NT2/D1 (cell line): ENCODE measurements at places on chromosomes 1 and 21.

- no peak for DNase-seq
Measured at GRCh38 chr1:234330843-234331215, 42.4 kb upstream of the COA6 start.

DNA sequence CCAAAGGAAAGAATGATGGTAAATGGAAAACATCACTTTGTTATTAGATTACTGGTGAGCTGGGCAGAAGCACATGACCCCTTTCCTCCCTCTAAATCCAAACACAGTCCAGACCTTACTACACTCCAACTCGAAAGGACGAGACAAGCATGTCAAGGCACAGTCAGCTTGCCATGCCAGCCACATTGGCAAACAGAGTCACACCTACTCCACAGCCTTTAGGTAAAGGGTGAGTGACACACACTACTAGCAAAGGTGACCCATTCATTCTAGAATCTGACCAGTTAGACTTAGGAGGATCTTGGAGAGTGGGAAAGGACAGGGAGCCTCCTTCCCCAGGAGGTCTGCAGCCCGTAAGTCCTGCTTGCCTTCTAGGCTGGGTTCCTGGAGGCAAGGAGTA is 3.0 kb downstream of the SLC44A3 start:
- no peak for DNase-seq

GRCh38 chr21:41564871-41565274 is 56.9 kb upstream of the TMPRSS2 start:
- no peak for DNase-seq

DNA sequence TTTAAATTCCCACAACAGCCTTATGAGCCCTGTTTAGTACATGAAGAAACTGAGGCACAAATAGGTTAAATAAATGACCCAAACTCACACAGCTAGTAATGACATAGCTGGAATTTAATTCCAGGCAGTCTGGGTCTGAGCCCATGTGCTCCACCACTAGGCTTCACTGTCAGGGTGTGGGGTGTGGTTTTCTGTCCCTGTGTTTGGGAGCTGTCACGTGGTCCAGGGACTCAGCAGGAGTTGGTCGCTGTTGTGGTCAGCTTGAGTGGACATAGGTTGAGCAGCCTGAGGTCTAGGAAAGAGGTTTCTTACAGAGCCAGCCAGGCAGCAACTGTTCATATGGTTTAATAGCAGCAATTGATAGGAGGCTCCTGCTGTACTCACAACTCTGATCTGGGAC is 28.0 kb upstream of the KCNA10 start:
- DNase-seq: no peak

- no peak for DNase-seq
Measured at GRCh38 chr1:101911894-101912293, 84.8 kb downstream of the OLFM3 start.

DNA sequence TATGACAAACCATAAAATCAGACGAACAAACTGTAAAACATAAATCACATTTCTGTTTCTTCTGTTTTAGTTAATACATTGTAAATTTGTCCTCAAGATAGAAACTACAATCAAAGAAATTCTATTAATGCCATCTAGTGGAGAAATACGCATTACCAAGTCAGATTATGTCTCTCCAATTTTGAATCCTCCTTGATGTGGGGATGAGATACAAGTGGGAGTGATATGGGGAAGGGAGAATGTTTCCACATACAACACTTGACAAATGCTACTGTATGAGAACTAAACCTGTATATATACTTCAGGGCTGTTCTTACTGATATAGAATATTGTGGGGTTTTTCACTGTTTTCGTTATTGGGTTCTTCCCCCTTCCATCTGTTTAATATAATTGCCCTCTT is 2.6 kb downstream of the HFM1 start:
- no peak for DNase-seq

DNA sequence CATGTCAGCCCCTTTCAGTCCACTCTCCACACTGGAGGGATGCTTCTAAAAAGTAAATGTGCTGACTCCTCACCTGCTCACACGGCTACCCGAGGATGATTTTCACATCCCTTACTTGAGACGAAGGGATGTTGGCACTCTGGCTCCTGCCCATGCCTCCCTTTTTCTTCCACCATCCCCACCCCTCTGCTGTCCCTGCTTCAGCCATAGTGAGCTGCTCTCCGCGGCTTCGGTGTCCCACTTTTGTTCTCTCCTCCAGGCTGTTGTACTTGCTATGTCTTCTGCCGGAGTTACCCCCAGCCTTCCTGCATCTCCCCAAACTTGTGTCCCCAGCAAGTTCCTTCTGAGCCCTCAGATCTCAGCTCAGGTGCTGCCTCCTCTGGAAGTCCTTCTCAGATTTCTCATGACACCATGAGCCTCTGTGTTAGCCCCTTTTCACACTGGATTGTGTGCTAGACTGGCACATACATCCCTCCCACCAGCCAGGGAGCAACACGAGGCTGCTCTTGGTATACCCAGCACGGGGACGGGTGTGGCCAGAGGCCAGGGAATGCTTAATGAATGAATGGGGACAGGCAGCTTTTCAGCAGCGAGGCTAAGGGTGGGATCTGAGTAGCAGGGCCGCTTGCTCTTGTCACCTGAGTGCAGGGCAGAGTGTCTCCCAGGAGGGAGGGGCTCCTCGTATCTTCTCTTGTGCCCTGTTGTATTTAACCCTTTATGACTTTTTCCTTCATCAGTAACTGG is 1.3 kb downstream of the ACOT11 start:
- no peak for DNase-seq

- no peak for DNase-seq
Measured at GRCh38 chr1:212453156-212453857, 20.6 kb downstream of the NENF start.

- DNase-seq: no peak
Measured at GRCh38 chr1:191870490-191870889, 287.8 kb upstream of the RGS18 start.
